ENCODE measurements at places on chromosomes 3 and 15. TPM values are rescaled to one million over a fixed set of nuclear protein-coding genes. Genes with fewer than 3 reads are reported as not detected.

Gene PDZRN3
- not detected for total RNA-seq

Gene EFCC1
- not detected for total RNA-seq

Gene TICRR
- 15.4 TPM for total RNA-seq

Gene EBLN2
- total RNA-seq: 9.1 TPM

Gene IQCF5
- not detected for total RNA-seq

Gene HTD2
- 6.3 TPM for total RNA-seq

Gene GP5
- 1.9 TPM for total RNA-seq

Gene PIF1
- 32.1 TPM for total RNA-seq

Gene GOLGA8G
- not detected for total RNA-seq

Gene MYEF2
- 26.7 TPM for total RNA-seq

Gene P2RY13
- not detected for total RNA-seq

Gene SLC28A1
- total RNA-seq: not detected

Gene CFAP100
- total RNA-seq: not detected

Gene WWTR1
- total RNA-seq: 1.1 TPM

Gene GREM1
- total RNA-seq: not detected
